ENCODE measurements at places on chromosomes 3 and 15. TPM values are rescaled to one million over a fixed set of nuclear protein-coding genes. Genes with fewer than 3 reads are reported as not detected.

DNA sequence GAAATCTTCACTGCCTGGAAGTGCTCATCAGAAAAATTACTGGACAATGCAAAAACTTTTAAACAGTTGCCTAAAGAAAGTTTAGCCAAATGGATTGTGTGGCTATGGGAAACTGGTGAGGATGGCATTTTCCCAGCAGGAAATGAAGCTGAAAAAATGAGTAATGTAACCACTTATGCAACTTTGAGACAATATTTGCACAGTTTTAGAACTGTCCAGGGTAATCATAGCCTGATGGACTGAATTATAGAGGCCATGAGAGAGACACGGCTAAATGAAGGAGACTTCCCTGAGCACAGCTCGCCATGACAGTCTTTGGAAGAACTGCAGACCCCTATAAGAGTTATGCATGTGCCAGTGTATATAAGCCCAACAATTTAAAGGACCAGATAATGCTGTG is 881.5 kb downstream of the VGLL3 start:
- DNase-seq = no peak

GRCh38 chr3:148757238-148758215 is 59.8 kb downstream of the AGTR1 start:
- peak; percentile 65 for DNase-seq

GRCh38 chr15:35986191-35986721 is 440.3 kb upstream of the DPH6 start:
- peak; percentile 4 for DNase-seq

GRCh38 chr3:56919137-56919796 is 117.5 kb upstream of the ARHGEF3 start:
- no peak for DNase-seq

DNA sequence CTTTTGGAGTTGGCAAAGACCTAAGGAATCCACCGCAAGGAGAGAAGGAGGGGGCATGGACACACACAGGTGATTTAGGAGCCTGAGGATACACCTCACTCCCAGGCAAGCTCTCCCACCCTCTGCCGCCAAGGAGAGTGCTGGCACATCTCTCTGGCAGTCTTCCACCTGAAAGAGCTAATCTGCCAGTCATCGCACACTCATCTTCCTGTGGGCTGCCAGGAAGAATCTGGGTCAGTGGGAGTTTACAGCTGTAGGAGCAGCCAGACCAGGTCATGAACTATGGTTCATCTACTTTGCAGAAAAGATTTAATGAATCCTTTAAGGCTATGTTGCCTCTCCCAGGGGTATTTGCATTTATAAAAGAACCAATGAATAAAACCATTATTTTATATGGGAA is 170.6 kb upstream of the TSC22D2 start:
- DNase-seq = peak; percentile 73

DNA sequence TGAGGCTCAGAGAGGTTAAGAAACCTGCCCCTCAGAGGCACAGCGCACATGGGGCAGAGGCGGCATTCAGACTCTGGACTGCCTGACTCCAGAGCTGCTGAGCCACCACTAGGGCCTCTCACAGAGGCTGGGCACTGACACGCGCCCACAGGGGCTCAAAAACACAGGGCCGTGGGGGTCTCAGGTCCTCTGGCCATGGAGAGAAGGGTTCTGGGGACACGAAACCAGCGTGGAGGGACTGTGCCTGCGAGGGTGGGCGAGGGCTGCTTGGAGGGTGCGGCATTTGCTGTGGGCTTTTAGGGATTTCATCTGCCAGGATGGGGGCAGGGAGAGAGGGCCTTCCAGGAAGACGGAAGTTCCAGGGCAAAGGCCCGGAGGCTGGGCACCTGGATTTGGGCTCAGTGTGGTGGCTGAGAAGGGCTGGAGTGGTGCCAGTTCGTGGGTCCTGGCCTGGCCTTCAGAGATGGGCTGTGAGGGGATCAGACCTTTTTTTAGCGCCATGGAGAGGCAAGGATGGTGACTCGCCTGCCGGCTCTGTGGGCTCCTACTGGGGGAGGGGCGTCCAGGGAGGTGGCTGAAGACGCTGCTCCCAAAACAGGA is 69.6 kb downstream of the EFCAB12 start:
- peak; percentile 8 for DNase-seq

DNA sequence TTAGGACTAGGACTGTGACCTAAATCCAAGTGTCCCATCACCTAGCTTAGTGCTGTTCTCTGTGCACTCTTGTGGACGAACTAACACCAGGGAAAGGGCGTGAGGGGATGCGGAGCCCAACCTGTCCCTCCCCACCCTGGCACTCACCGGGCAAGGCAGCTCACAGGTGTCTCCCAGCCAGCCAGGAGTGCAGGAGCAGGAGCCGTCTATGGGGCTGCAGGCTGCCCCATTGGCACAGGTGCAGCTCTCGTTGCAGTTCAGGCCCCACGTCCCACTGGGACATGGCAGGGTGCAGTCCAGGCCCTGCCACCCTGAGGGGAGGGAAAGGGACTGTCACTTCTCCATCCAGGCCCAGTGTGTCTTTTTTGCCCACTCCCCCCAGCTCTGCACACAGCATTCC is 60.3 kb downstream of the RAB11A start:
- no peak for DNase-seq

DNA sequence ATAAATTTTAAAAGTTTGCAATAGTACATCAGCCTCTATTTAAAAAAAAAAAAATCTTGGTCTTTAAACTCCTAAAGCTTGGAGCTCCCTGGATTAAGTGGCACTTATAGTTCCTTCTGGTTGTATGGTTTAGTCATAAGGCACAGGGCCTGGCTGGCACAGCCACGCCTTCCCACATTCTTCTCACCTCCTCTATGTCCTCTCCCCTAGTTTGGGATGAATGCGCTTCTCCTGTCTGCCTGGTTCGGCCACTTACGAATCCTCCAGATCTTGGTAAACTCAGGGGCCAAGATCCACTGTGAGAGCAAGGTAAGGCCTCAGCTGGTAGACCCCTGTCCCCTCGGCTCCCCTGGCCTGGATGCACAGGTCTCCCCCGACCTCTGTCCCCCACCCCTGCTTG is 10.0 kb downstream of the ANKDD1A start:
- DNase-seq = no peak

DNA sequence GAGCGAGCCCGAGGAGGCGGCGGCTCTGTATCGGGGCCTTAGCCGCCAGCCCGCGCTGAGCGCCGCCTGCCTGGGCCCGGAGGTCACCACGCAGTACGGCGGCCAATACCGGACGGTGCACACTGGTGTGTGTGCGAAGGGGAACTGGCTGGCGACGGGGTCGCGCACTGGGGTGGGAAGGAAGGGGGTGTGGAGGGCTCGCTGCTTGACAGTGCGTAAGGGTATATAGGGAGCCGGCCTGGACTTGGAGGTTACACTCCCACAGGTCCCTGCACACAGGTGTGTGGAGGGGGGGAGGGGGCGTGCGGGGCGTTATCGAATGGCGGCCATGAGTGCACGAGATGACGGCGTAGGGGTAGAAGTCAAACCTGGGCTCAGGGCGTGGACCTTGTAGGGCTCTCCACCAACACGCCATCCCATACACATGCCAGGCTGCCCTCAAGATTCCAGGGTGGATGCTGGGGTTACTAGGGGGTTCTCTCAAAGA is 389 bp downstream of the APEH start:
- DNase-seq = no peak

DNA sequence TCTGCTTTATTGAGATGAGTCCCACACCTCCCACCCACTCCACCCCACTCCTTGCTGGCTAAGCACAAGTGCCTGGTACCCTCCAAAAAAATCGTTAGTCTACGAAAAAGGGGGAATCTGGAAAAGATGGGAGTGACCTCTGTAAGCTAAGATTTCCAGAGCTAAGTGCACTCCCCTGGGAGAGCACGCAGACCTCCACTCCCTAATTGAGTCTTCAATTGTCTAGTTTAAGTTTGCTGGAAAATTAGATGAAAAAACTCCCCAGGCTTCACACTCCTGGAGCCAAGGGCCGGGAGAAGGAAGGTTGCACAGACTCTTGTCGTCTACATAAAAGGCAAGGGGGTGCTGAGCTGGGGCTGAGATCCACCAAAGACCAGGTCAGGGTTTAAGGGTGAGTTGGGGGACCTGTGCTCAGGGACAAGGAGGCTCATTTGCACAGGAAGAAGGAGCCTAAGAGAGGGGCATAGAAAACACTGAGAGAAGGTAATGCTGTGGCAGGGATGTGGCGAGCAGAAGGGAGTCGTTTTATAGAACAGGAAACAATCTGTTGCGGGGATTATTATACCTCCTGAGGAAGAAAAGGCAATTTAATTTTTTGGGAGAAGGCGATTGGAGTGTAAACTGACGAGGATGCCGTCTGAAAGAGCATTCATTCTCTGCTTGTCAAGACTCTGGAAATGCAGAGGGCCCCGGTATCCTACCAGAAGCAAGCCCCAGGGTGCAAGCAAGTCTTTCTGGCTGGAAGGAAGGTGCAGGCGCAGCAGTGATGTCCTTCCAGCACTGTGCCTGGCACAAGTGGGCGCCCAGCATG is 126.5 kb upstream of the DLG1 start:
- no peak for DNase-seq

DNA sequence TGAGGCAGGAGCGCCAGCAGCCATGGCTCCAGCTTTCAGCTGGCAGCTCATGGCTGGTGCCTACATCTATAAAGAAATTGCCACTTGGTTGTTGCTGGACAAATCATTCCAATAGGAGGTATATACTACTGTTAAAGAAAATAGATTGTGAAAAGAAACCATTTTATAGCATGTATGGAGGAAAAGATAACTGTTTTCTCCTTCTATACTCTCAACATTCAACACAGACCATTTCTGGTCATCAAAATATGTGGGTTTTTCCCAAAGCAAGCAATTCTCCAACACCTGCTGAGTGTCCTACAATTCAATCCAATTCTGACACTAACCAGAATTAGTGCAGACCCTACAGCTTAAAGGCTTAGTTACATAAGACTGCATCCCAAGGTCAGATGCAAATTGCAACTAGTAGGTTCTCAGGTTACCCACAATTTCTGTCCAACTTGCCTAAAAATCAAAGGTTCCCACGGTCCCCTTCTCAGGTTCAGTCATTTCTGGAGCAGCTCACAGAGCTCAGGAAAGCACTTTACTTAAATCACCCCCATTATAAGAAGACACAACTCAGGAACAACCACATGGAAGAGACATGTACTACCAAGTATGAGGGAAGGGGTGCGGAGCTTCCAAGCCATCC is 42.4 kb upstream of the STRIT1 start:
- no peak for DNase-seq

DNA sequence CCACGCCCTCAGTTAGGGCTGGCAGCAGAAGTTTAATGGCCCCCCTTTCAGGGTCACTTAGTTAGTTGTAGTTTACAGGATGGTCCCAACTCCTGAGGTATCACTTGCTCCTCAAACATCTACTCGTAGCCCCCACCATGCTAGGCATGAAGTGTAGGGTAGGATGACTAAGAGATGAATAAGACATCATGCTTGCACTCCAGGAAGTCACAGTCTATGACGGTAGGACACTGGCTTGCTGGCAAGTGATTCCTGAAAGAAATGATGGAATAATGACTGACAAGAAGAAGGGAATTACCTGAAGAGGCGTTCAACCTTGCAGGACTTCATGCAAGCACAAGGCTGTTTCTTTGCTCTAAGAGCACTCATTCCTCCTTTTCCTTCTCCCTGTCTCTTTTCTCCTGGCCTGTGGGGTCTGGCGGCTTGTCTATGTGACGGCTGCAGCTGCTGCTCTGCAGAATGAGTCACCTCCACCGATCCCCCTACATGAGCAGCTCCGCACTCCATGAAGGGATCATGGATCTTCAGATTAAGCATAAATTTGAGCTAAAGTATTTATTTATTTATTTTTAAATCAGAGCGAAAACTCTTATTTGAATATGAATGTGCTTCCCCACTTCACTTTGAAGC is 82.9 kb upstream of the BOC start:
- DNase-seq = peak; percentile 23

GRCh38 chr3:142263112-142263511 is 37.7 kb upstream of the GK5 start:
- no peak for DNase-seq

DNA sequence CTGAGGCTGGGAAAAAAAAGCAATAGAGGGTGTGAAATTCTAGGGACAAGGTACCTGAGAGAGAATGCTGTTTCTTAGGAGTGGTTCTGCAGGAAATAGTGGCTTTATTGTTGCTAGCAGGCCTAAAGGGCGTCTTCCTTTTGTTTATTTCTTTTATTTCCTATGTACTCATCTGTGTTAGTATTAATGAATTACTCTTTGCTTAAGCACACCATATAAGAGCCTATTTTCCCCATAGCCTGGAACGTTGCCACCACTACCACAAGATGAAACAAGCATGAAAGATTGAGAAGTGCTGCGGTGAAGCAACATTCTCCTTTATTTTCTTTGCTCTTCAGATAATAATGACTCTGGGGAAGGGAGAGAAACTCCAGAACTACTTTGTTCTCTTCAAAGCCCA is 21.3 kb upstream of the GOLIM4 start:
- peak; percentile 62 for DNase-seq

Gene GRM2
- total RNA-seq = under 0.01 TPM

Gene SPSB4
- total RNA-seq = not detected

Gene GOLGA8K
- not detected for total RNA-seq

Gene COLQ
- total RNA-seq = 0.18 TPM

Gene KNL1
- total RNA-seq = 32.5 TPM

Gene GRK7
- not detected for total RNA-seq
